ACHN (cell line): ENCODE measurements at places on chromosomes 3 and 15.

- DNase-seq, result no peak
Measured at GRCh38 chr3:134618478-134619300, 32.1 kb downstream of the KY start.

- DNase-seq, result peak; percentile 64
Measured at GRCh38 chr3:179558742-179559364, 3.9 kb upstream of the ACTL6A start.

GRCh38 chr3:30719536-30719935 is 113.1 kb downstream of the TGFBR2 start:
- DNase-seq, result no peak

GRCh38 chr3:114128826-114129225 is 50.0 kb downstream of the DRD3 start:
- no peak for DNase-seq

DNA sequence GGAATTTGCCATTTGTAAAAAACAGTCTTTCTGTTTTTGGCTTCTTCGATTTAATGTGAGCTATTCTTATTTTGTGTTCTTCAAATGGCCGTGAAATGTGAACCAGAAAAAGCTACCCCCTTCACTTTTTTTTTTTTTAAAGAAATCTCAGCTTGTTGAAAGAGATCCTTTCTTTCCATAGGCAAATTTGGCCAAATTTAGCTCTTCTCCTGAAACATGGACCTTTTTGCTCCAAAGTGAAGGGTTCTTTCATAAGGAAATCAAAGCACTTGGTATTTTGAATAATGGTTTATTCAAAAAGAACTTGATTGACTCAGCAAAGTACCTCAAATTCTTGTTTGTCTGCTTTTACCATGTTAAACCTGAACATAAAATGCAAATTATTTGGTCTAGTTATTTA is 10.1 kb downstream of the RCN2 start:
- DNase-seq, result no peak

GRCh38 chr15:57281321-57281720 is 95.0 kb upstream of the CGNL1 start:
- no peak for DNase-seq

DNA sequence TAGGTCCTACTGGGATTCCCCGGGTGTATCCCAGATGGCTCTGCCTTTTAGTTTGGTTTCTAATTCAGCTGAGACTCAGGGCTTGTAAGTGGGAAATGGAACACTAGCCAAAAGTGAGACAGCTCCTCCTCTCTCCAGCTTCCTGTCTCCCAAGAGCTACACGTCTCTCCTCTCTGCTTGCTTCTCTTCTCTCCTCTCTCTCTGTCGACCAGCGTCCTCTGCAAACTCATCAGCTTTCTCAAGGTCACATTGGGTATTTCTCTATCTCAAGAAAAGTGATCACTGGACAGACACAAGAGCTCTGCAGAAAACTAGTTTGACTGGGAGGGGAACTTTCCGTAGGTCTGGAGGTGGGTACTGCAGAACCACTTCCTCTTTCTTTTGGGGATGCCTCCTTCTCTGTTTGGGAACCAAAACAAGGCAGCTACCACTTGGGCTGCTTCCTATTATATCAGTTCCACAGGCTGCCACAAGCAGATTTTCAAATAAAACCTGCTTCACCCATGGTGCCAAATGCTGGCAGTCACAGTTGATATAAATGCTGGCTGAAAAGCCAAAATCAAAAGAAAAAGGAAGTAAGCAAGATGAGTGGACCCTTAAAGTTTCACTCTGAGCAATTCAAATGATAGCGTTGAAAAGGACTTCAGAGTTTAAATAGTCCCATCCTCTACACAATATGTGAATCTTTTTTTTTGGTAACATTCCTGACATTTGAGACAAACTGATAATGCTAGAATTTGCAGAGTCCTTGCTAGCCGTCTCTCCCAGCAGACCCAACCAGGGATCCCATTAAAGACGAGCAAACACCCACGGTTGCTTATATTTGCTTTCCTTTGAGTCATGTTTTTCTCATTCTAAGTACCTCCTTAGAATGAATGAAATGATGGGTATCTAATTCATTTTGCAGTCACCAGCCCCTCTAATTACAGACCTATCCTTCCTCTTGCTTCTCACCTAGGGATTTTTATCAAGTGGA is 7.2 kb upstream of the DYNC1LI1 start:
- DNase-seq, result no peak

GRCh38 chr3:179991104-179991503 is 45.6 kb downstream of the PEX5L start:
- DNase-seq, result no peak

GRCh38 chr3:42537350-42537749 is 34.9 kb downstream of the VIPR1 start:
- no peak for DNase-seq

GRCh38 chr15:68403161-68403941 is 28.6 kb downstream of the ITGA11 start:
- no peak for DNase-seq

GRCh38 chr15:68749365-68749764 is 71.3 kb downstream of the ANP32A start:
- DNase-seq, result no peak

DNA sequence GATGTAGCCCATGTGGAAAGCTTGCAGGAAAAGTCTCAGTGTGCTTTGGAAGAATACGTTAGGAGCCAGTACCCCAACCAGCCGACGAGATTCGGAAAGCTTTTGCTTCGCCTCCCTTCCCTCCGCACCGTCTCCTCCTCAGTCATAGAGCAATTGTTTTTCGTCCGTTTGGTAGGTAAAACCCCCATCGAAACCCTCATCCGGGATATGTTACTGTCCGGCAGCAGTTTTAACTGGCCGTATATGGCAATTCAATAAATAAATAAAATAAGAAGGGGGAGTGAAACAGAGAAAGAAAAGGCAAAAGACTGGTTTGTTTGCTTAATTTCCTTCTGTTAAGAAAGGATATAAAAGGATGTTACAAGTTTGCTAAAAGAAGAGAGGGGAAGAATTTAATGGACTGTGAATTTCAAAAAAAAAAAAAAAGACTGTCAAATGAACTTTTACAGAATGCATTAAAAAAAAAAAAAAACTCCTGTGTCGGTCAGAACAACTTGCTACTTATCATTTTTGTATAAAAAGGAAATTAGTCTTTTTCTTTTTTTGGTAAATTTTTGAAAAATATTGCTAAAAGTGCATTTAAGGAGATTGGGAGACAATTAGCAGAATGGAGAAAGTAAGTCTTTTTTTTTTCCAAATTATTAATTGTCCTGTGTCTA is 7.0 kb downstream of the NR2F2 start:
- DNase-seq, result peak; percentile 23

DNA sequence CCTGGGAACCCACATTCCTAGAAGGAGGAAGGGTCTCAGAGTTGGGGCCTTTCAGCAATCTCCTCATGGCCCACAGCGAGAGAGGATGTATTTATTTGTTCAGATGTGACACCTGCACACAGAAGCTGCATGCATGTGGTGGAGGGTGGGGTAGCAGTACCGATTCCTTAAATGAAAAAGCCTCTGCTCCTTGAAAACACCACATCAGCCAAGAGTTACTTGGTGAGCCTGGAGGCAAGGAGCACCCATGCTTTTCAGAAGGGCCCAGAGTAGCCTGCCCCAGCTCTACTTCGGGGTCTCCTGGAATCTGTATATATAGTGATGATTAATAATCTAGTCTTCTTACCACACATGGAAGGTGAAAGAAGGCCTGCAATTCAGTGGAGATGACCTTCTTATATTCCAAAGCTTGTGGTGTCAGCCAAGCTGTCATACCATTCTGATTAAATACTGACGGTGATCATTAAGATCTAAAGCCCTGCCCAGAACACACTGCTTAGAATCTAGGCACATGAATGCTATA is 33.5 kb downstream of the SEMA6D start:
- no peak for DNase-seq
